Spleen (tissue), 13 donors: ENCODE measurements at places on chromosomes 12 and 14. TPM values are rescaled to one million over a fixed set of nuclear protein-coding genes. Genes with fewer than 3 reads are reported as not detected.

LRFN5 gene
- 0.08 TPM for polyA plus RNA-seq

WNT5B gene
- polyA plus RNA-seq, result 1.7 TPM

VASH1 gene
- 16.7 TPM for polyA plus RNA-seq

SOX5 gene
- polyA plus RNA-seq, result 0.35 TPM

PELI2 gene
- 3.0 TPM for polyA plus RNA-seq

GPRC5D gene
- 0.23 TPM for polyA plus RNA-seq

FAM161B gene
- 1.8 TPM for polyA plus RNA-seq

RND1 gene
- polyA plus RNA-seq, result 0.86 TPM

KLRC1 gene
- polyA plus RNA-seq, result 2.1 TPM

GRCh38 chr12:19263672-19264071, 134.1 kb downstream of the PLEKHA5 start:
- no peak overlapping the region for H3K27ac ChIP-seq
- DNase-seq, result no peak
- H3K27me3 ChIP-seq, result no peaks in the 10 kb centered on the region
- no peak overlapping the region for H3K4me3 ChIP-seq

DNA sequence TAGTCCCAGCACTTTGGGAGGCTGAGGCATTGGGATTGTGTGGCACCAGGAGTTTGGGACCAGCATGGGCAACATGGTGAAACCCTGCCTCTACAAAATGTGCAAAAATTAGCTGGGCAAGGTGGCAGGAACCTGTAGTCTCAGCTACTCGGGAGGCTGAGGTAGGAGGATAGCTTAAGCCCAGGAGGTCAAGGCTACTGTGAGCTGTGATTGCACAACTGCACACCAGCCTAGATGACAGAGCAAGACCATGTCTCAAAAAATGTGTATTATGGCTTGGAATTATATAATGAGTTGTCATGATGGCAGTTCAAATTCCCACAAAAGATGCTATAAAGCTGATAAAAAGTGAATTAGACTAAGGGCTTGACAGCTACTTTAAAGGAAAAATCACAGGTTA, 20.6 kb upstream of the TMPRSS12 start:
- no peaks in the 10 kb centered on the region for H3K4me1 ChIP-seq
- DNase-seq, result no peak
- H3K27ac ChIP-seq, result no peak overlapping the region
- peaks cover 18% of the 10 kb centered on the region for H3K36me3 ChIP-seq
- no peak overlapping the region for H3K4me3 ChIP-seq

DNA sequence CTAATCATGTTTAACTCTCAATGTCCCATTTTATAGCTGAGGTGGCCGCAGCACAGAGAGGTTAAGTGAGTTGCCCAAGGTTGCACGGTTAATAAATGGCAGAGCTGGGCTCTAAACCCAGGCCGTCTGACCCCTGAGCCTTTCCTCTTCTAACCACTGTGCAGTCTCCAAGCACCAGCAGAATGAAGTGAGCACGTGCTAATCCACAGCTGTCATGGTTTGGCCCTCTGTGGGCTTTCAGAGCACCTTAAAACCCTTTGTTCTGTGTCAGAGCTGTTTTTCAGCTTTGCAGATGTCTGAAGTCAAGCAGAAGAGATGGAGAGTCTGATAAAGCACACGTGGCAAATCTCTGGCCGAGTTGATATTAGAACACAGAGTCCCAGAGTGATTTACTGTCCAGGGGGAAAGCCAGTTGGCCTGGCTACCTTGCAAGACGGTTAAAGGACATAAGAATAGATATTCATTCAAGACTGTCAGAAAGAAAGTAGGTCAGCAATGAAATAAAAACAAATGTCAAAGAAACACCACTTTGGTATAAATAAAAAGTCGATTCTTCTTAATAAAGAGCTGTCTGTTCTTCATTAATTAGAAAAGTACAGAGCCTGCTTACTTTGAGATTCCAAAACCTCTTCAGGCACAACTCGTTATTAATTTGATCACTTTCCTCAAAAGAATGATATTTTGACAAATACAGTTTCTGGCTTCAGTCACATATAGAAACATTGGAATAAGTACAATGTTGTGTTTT, 107.3 kb downstream of the CRADD start:
- H3K4me1 ChIP-seq, result peaks cover 13% of the 10 kb centered on the region
- H3K36me3 ChIP-seq, result no peaks in the 10 kb centered on the region
- H3K27me3 ChIP-seq, result no peaks in the 10 kb centered on the region

DNA sequence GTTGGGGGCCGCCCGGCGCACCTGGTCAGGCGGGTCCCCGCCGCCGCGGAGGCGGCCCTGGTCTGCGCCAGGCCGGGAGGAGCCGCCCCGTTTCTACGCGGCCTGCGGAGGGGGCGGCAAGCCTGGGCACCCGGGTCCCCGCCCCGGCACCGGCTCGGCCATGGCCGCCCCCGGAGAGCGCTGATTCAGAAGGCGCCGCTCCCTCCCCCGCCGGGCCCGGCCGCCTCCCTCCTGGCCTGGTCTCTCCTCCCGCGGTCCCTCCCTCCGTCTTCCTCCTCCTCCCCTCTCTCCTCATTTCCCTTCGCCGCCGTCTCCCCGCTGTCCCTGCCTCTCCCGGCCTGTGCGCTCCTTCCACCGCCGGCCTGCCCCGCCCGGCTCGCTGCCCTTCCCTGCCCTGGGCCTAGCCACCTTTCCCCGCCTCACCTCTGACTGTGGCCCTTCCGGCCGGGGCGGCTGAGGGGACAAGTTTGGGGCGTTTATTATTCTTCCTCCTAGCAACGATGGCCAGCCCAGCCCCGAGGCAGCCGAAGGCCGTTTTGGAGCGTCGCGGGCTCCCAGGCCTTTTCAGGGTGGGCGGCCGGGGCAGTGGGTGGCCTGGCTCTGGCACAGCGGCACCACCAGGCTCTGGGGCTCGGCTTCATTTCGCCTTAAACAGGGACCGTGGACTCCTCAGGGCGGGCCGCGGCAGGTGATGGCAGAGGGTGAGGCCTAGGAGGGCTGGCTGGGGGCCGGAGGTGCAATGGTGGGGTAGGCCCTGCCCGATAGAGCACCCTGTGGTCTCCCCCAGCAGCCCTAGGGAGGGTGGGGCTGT, 768 bp downstream of the CEP170B start:
- H3K27ac ChIP-seq, result no peak overlapping the region
- peaks cover 10% of the 10 kb centered on the region for H3K4me1 ChIP-seq
- no peaks in the 10 kb centered on the region for H3K36me3 ChIP-seq
- peaks cover 54% of the 10 kb centered on the region for H3K27me3 ChIP-seq

DNA sequence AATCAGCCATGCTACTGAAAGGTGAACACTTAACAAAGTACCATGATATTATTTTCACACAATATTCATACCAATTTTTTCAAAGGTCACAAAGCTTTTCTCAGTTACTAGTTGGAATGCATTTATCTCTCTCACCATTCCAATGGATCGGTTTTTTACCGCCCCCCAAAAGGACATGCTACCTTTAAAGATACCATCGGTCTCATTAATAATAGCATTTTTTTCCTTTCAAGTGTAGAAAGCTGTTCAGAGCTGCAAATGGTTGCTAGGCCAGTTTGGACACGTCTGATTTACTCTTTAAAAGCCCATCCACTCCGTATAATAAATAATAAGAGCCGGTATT, 34.9 kb upstream of the STON2 start:
- H3K36me3 ChIP-seq, result no peaks in the 10 kb centered on the region
- peak overlapping the region; percentile 63 for H3K4me3 ChIP-seq
- peak overlapping the region; percentile 76 for H3K27ac ChIP-seq
- H3K27me3 ChIP-seq, result peaks cover 47% of the 10 kb centered on the region
- peaks cover 17% of the 10 kb centered on the region for H3K4me1 ChIP-seq
- no peak for DNase-seq

DNA sequence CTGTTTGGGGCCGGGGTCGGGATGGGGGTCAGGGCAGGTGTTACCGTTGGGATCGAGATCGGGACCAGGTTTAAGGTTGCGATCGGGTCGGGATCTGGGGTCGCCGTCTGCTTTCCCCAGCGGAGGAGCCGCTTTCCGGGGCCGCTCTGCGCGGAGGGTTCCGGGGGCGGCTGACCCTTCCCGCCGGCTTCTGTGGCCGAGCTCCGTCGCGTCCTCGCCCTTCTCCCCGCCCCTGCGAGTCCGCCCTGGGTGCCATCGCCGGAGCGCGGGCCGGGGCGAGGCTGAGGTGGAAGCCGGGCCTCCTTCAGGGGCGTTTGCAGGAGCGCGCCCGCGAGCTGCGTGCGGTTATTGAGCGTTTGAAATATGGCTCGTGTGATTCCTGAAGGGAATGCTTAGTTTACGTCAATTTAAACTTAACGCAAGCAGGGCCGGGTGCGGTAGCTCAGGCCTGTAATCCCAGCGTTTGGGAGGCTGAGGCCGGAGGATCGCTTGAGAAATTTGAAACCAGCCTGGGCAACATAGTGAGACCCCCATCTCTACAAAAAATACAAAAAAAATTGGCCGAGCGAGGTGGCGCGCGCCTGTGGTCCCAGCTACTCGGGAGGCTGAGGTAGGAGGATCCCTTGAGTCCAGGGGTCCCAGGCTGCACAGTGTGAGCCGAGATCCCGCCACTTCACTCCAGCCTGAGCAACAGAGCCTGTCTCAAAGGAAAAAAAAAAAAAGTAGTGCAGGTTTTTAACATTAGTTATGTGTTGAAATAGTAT, 620 bp downstream of the PGAM5 start:
- DNase-seq, result no peak
- H3K4me1 ChIP-seq, result peaks cover 44% of the 10 kb centered on the region
- peak overlapping the region; percentile 91 for H3K4me3 ChIP-seq
- H3K36me3 ChIP-seq, result peaks cover 27% of the 10 kb centered on the region
- no peaks in the 10 kb centered on the region for H3K27me3 ChIP-seq

- no peaks in the 10 kb centered on the region for H3K4me1 ChIP-seq
- DNase-seq, result no peak
- no peak overlapping the region for H3K4me3 ChIP-seq
- H3K36me3 ChIP-seq, result no peaks in the 10 kb centered on the region
- H3K27me3 ChIP-seq, result peaks cover 34% of the 10 kb centered on the region
These were observed 19.1 kb upstream of the FICD start for GRCh38 chr12:108495823-108496579.

- no peak for DNase-seq
- H3K36me3 ChIP-seq, result no peaks in the 10 kb centered on the region
- H3K4me1 ChIP-seq, result peaks cover 56% of the 10 kb centered on the region
- no peak overlapping the region for H3K4me3 ChIP-seq
These were observed 55.5 kb downstream of the ETV6 start for GRCh38 chr12:11705010-11705409.

- no peak overlapping the region for H3K4me3 ChIP-seq
- H3K36me3 ChIP-seq, result no peaks in the 10 kb centered on the region
- no peaks in the 10 kb centered on the region for H3K4me1 ChIP-seq
- no peak overlapping the region for H3K27ac ChIP-seq
These were observed 46.8 kb downstream of the TMEM117 start for GRCh38 chr12:43882578-43883178.

- H3K4me3 ChIP-seq, result no peak overlapping the region
- no peak for DNase-seq
- no peaks in the 10 kb centered on the region for H3K27me3 ChIP-seq
- H3K4me1 ChIP-seq, result no peaks in the 10 kb centered on the region
These were observed 379.9 kb upstream of the DCN start for GRCh38 chr12:91562476-91562875.

GRCh38 chr14:31487886-31488285, at the start of gene GPR33:
GPR33 (minus strand) TSS chr14:31488039; CDS start chr14:31483965, 4,074 bp downstream.
- no peaks in the 10 kb centered on the region for H3K4me1 ChIP-seq
- H3K4me3 ChIP-seq, result no peak within 1 kb of the TSS
- DNase-seq, result no peak
- H3K27ac ChIP-seq, result peak within 1 kb of the TSS; percentile 10
- H3K27me3 ChIP-seq, result no peaks in the 10 kb centered on the region
- H3K36me3 ChIP-seq, result no peaks in the 10 kb centered on the region

DNA sequence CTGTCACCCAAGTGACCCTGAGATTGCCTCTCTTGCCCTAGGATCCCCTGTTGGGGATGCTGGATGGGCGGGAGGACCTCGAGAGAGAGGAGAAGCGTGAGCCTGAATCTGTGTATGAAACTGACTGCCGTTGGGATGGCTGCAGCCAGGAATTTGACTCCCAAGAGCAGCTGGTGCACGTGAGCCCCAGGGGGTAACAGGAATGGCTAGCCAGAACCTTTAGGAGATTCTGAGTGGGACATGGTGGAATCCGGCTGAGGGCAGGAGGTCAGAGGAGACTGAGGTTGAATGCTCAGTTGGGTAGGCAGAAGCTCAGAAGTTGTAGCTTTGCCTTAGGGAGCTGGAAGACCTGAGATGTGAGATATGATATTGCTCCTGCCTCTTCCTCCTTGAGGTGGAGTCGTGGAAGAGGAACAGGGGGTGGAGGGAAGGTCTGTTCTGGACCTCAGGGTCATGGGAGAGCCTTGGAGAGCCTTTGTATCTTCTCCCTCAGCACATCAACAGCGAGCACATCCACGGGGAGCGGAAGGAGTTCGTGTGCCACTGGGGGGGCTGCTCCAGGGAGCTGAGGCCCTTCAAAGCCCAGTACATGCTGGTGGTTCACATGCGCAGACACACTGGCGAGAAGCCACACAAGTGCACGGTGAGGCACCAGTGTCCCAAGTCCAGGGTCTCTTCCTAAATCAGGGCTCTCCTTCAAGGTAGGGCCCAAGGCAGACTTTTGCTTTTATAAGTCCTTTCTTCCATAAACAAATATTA, 6.3 kb downstream of the GLI1 start:
- H3K27ac ChIP-seq, result no peak overlapping the region
- peaks cover 14% of the 10 kb centered on the region for H3K27me3 ChIP-seq
- H3K36me3 ChIP-seq, result peaks cover 34% of the 10 kb centered on the region

- no peak overlapping the region for H3K4me3 ChIP-seq
- H3K4me1 ChIP-seq, result peaks cover 4% of the 10 kb centered on the region
- H3K27me3 ChIP-seq, result no peaks in the 10 kb centered on the region
- H3K27ac ChIP-seq, result no peak overlapping the region
- no peaks in the 10 kb centered on the region for H3K36me3 ChIP-seq
These were observed 40.1 kb downstream of the PDZRN4 start for GRCh38 chr12:41228066-41228820.

GRCh38 chr14:28077021-28077420, 689.6 kb upstream of the FOXG1 start:
- no peak for DNase-seq
- H3K4me3 ChIP-seq, result no peak overlapping the region
- no peak overlapping the region for H3K27ac ChIP-seq
- H3K36me3 ChIP-seq, result no peaks in the 10 kb centered on the region
- no peaks in the 10 kb centered on the region for H3K4me1 ChIP-seq

DNA sequence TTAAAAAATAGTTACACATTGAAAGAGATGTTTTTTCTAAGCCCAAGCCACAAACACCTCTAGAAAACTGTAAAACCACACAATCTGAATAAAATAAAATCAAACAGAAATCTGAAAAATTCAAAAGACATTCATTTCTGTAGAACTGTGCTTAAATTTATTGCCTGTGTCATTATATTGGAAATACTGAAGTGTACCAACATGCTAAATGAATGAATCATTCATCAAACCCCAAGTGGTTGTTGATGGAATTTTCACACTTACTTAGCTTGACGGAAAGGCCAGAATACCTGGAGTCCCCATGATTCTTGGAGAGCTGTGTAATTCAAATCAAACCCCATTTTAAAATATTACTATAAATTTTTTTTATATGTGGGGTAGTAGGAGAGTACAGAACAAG, 2.7 kb downstream of the KITLG start:
- H3K27ac ChIP-seq, result no peak overlapping the region
- H3K36me3 ChIP-seq, result no peaks in the 10 kb centered on the region
- H3K4me1 ChIP-seq, result no peaks in the 10 kb centered on the region
- no peak for DNase-seq
- no peak overlapping the region for H3K4me3 ChIP-seq
- peaks cover 10% of the 10 kb centered on the region for H3K27me3 ChIP-seq
